ENCODE measurements at places on chromosomes 6 and 20.

DNA sequence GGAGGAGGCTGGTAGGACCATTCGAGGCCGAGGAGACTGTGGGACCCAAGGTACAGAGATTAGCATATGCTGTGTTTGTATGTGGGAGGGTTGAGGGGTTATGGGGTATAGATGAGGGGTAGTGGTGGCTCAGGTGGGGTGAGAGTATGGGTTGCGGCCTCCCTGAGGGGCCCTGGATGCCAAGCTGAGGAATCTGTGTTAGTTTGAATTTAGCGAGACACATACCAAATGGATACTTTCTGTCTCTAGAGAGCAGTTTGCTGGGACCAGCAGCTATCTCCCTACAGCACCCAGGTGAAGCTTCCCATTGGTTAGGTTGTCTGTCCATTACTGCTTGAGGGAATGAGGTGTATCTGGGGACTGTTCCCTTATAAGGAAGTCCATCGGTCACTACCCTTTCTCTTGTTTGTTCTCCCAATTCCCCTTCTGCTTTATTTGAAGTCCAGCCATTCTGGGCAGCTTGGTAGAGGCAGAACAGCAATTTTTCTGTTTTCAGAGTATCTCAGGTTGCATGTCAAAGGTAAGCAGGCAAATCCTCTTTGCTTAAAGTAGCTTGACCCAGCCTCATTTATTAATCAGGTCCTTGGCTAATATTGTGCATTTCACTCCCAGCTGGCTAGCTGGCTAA lies 15.2 kb downstream of the CHMP4B start:
- no peak for DNase-seq

GRCh38 chr20:38610521-38610920 lies 8.9 kb downstream of the ARHGAP40 start:
- DNase-seq, result no peak

GRCh38 chr6:79073888-79074287 lies 4.2 kb downstream of the PHIP start:
- no peak for DNase-seq

DNA sequence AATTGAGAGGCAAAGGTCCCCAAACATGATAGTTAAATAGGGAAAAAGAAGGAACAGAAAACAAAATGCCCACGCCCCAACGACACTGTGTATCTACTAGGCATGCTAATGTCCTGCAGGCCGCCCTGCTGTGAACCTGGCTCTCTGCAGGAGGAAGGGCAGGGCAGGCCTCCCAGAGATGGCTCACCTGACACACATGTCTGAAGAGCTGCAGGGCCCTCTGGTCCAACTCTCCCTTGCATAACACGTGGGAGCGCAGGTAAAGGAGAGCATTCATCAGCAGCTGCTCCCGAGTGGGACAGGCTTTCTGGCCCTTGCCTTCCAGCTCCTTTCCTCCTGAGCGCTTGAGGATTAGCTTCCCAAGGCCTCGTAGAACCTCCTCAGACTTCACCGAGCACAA lies 53.7 kb upstream of the LYRM2 start:
- no peak for DNase-seq

- no peak for DNase-seq
Measured at GRCh38 chr6:129643968-129644367, 66.0 kb downstream of the ARHGAP18 start.

DNA sequence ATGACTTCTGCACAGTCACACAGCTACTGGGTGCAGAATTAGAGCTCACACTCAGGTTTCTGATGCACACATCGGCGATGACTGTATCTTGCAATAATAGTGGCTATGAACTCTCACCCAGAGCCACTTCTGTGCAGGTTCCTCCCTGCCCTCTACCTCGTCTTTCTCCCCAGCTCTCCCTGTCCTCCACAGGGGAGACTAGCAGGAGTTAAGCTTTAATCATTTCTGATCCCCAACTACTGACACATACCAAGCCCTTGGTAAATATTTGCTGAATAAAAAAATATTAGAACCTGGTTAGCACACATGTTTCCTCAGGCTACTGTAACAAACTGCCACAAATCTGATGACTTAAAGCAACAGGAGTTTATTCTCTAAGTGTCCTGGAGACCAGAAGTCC lies 222.7 kb upstream of the FOXA2 start:
- DNase-seq, result no peak

DNA sequence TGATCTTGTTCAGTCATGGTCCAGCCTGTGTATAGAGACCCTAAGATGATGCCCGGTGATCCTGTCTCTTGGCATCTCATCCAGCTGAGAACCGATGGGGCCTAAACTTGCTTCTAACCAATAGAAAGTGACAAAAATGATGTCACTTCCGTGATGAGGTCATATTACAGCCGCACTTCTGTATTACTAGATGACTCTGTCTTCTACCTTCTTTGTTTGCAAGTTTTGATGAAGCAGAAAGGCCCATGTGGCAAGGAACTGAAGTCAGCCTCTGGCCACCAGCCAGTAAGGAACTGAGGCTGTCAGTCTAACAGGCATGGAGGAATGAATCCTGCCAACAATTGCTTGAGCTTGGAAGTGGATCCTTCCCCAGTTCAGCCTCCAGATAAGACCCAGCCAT lies 32.8 kb upstream of the HLA-C start:
- no peak for DNase-seq

GRCh38 chr6:29728875-29729270 lies 5.6 kb downstream of the HLA-F start:
- no peak for DNase-seq

DNA sequence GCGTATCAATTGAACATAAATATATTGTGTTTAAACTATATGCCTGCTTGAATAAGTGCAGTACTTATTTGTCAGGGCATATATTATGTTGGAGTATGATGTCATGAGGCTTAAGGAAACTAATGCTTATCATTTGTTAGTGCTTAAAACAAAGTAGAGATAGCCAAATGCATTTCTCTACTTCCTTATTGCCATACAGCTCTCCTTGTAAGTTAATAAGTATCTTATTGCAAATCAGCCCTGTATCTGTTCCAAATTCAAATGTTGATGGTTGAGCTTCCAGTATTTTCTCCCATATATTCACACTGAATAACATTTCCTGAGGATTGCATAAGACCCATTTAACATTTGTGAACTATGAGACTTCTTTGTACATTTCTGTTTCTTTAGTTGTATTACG lies 57.8 kb downstream of the CARMIL1 start:
- no peak for DNase-seq

GRCh38 chr6:490251-491037 lies 98.9 kb downstream of the IRF4 start:
- no peak for DNase-seq

- DNase-seq, result no peak
Measured at GRCh38 chr6:47655719-47656595, 42.4 kb upstream of the ADGRF4 start.

- DNase-seq, result no peak
Measured at GRCh38 chr6:82123632-82124031, 123.9 kb downstream of the IBTK start.

DNA sequence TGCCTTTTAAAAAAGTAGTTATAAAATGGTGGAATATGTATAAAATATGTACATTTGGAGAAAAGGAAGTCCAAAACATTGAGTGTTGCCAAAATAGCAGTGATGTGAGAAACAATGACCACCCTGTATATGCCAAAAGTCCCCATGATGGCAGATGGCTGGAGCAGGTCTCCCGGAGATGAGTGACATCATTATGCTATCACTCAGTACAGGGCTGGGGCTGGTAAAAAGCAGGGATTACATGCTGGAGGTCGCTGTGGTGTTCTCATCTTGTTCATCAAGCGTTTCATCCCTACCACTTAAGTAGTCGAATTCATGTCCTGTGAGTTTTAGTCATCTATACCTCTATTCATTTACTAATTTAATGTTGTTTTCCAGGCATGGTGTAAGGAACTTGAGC lies 315.3 kb upstream of the SLC35B3 start:
- no peak for DNase-seq

GRCh38 chr6:36443471-36444428 lies 950 bp downstream of the KCTD20 start:
- DNase-seq, result no peak

DNA sequence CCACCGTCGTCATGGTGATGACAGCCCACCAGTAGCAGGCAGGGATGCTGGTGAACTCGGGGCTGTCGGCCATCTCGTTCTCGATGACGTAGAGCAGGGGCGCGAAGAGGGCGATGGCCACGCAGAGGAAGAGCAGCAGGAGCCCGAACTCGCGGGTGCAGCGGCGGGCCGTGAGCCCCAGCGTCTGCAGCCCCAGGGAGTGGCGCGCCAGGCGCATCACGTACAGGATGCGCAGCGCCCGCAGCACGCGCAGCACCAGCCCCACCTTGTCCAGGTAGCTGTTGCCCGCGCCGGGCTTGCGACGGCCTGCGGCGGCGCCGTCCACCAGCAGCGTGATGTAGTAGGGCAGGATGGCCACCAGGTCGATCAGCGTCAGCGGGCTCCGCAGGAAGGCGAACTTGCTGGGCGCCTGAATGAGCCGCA lies 18.6 kb downstream of the KCNG1 start:
- DNase-seq, result no peak

DNA sequence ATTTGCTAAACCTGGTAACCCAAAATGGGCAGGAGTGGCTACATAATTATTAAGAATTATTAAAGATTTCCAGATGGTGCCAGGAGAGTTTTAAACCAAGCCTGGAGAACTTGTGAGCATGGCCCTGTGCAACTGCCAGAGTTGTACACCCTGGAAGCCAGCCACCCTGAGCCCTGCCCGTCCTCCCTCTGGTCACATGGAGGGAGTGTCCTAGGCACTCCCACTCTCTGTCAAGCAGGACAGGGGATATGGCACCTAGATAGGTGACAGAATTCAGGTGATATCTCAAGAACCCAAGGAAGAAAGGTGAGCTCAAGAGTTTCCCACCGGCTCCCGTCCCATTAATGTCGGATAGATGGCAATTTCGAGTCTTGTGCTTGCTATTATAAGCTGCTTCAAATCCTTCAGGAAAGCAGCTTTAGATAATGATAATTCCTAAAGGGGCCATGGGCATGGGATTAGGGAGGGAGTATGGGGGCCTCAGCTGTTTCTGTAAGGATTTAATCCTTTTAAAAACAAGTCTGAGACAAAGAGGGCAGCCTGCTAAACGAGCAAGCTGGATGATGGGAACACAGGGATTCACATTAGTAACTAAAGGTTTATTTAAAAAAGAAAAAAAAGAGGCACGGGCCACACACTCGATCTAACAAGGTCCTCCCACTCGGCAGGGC lies 169.1 kb downstream of the BMP7 start:
- DNase-seq, result no peak

GRCh38 chr6:31946370-31946885 lies 533 bp downstream of the CFB start:
- DNase-seq, result no peak

DNA sequence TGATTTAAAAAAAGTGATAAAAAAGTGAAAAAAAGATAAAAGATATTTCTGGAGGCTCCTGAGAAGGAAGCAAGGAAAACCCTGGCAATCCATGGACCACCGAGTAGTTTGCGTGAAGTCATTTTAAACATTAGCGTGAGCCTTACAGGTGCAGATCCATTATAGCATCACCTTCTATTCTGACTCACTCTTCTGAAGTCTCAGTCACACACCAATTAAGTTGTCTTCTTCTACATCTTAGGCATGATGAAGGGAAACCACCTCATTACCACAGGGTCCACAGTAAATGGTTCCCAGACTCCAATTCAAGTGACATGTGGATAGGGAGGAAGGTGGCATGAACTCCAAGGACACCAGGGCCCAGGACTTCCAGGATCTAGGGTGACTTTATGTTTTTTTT lies 99.1 kb downstream of the GJA10 start:
- DNase-seq, result no peak

GRCh38 chr6:37491171-37491829 lies 8.4 kb downstream of the CCDC167 start:
- DNase-seq, result no peak

GRCh38 chr6:166004471-166004870 lies 163.2 kb downstream of the TBXT start:
- DNase-seq, result no peak

- no peak for DNase-seq
Measured at GRCh38 chr20:14543040-14543439, 205.6 kb upstream of the FLRT3 start.

- DNase-seq, result no peak
Measured at GRCh38 chr20:50591233-50591852, 81.2 kb downstream of the PTPN1 start.

GRCh38 chr6:148868314-148868713 lies 121.5 kb downstream of the UST start:
- no peak for DNase-seq

- DNase-seq, result no peak
Measured at GRCh38 chr20:47606983-47607613, 105.4 kb downstream of the NCOA3 start.

GRCh38 chr6:98487612-98488011 lies 346.8 kb upstream of the POU3F2 start:
- DNase-seq, result no peak

GRCh38 chr20:10928841-10929421 lies 255.1 kb upstream of the JAG1 start:
- DNase-seq, result no peak

All from GM06990 (cell line).